Epithelial cell of alveolus of lung (primary cell): ENCODE measurements at places on chromosomes 2 and 18. TPM values are rescaled to one million over a fixed set of nuclear protein-coding genes. Genes with fewer than 3 reads are reported as not detected.

TUBB8B gene
- total RNA-seq = not detected in 2 replicates

IL37 gene
- not detected in 2 replicates for total RNA-seq

DNAJC5G gene
- not detected in 2 replicates for total RNA-seq

CACNB4 gene
- total RNA-seq = under 0.01 and 0.32 TPM in 2 replicates

PPP1CB gene
- 103 and 131 TPM in 2 replicates for total RNA-seq

PSMD1 gene
- total RNA-seq = 43.2 and 86.0 TPM in 2 replicates

EPB41L3 gene
- 19.7 and 44.6 TPM in 2 replicates for total RNA-seq

DES gene
- under 0.01 and 20.4 TPM in 2 replicates for total RNA-seq

GPAT2 gene
- total RNA-seq = 0.08 and 4.9 TPM in 2 replicates

TEKT4 gene
- total RNA-seq = not detected in 2 replicates

OTOS gene
- not detected in 2 replicates for total RNA-seq

ZNF804A gene
- 4.2 and 7.5 TPM in 2 replicates for total RNA-seq

ADGRF3 gene
- total RNA-seq = not detected in 2 replicates

CYTIP gene
- not detected in 2 replicates for total RNA-seq

RTP5 gene
- total RNA-seq = not detected in 2 replicates

L3MBTL4 gene
- 0.24 and 1.3 TPM in 2 replicates for total RNA-seq

STARD7 gene
- total RNA-seq = 89.1 and 97.7 TPM in 2 replicates

RAB6C gene
- under 0.01 TPM in 1 of 2 replicates, not detected in the other for total RNA-seq

TTC27 gene
- 5.7 and 18.2 TPM in 2 replicates for total RNA-seq

DPYSL5 gene
- total RNA-seq = not detected in 2 replicates

CD207 gene
- total RNA-seq = not detected in 2 replicates

CRYGD gene
- not detected in 2 replicates for total RNA-seq

IL1RN gene
- total RNA-seq = 0.13 TPM in 1 of 2 replicates, not detected in the other

ITGA4 gene
- 7.3 and 58.6 TPM in 2 replicates for total RNA-seq

INHBB gene
- 0.32 TPM in 1 of 2 replicates, not detected in the other for total RNA-seq

CPS1 gene
- 13.4 and 23.7 TPM in 2 replicates for total RNA-seq

NOL4 gene
- total RNA-seq = not detected in 2 replicates

MPP4 gene
- 4.3 TPM in 1 of 2 replicates, not detected in the other for total RNA-seq

RGPD3 gene
- total RNA-seq = under 0.01 and 0.13 TPM in 2 replicates

CPLX4 gene
- total RNA-seq = not detected in 2 replicates

FOXD4L1 gene
- under 0.01 and 0.16 TPM in 2 replicates for total RNA-seq

ALLC gene
- not detected in 2 replicates for total RNA-seq

UGT1A3 gene
- total RNA-seq = not detected in 2 replicates

CAPN14 gene
- total RNA-seq = 0.08 TPM in 1 of 2 replicates, not detected in the other

FRZB gene
- total RNA-seq = 0.52 and 0.64 TPM in 2 replicates

MFSD2B gene
- 0.13 TPM in 1 of 2 replicates, not detected in the other for total RNA-seq

BCL11A gene
- 2.5 and 5.4 TPM in 2 replicates for total RNA-seq

WDCP gene
- total RNA-seq = 7.5 and 11.3 TPM in 2 replicates

LCT gene
- under 0.01 and 0.08 TPM in 2 replicates for total RNA-seq

ADAM23 gene
- 1.4 and 4.9 TPM in 2 replicates for total RNA-seq

RAPGEF4 gene
- 0.13 and 2.1 TPM in 2 replicates for total RNA-seq

ANKRD29 gene
- 0.16 and 2.3 TPM in 2 replicates for total RNA-seq

TCF7L1 gene
- total RNA-seq = 0.78 and 1.4 TPM in 2 replicates
